ENCODE measurements at places on chromosomes 5 and 9.

GRCh38 chr5:143896966-143897365 lies 85.0 kb downstream of the HMHB1 start:
- DNase-seq: no peak

GRCh38 chr5:60076746-60077145 lies 183.2 kb upstream of the PDE4D start:
- no peak for DNase-seq

- DNase-seq: no peak
These were observed 140.1 kb downstream of the DOCK2 start for GRCh38 chr5:169777159-169777558.

DNA sequence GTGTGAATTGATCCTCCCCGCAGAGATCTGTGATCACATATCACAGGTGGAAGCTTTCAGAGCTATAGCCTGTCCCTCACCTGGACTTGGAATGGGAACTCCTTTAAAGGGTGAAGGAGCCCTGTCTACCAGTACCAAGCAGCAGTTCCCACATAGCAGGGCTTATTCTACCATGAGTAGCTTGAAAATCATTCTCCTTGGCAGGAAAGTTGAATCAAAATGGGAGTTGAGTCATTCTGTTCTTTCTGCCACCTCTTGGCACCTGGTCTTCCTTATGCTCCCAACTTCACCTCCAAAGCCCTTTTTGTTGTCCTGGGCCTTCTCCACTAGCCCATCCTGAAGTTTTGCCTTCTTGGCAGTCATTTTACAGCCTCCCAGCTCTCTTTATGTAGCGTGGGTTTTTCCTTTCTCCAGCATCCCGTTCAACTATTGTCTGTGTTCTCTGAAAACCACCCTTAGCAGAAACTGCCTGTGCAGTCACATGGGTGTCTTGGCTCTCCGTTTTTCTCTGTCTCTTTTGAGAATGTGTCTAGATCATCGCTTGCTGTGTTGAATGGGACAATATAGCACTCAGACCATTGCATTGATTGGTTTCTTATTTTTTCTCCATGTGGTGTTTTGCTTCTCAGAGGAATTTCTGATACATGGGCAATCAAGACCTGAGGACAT lies 222.2 kb downstream of the AOPEP start:
- no peak for DNase-seq

GRCh38 chr9:12695474-12695873 lies 2.3 kb downstream of the TYRP1 start:
- DNase-seq: no peak

GRCh38 chr5:179879690-179880010 lies 21.0 kb upstream of the MRNIP start:
- no peak for DNase-seq

GRCh38 chr9:114236391-114237138 lies 81.2 kb downstream of the COL27A1 start:
- no peak for DNase-seq

- DNase-seq: no peak
These were observed 137.8 kb downstream of the LPAR1 start for GRCh38 chr9:110900456-110900855.

- DNase-seq: no peak
These were observed 34.6 kb upstream of the WDR38 start for GRCh38 chr9:124818431-124819281.

DNA sequence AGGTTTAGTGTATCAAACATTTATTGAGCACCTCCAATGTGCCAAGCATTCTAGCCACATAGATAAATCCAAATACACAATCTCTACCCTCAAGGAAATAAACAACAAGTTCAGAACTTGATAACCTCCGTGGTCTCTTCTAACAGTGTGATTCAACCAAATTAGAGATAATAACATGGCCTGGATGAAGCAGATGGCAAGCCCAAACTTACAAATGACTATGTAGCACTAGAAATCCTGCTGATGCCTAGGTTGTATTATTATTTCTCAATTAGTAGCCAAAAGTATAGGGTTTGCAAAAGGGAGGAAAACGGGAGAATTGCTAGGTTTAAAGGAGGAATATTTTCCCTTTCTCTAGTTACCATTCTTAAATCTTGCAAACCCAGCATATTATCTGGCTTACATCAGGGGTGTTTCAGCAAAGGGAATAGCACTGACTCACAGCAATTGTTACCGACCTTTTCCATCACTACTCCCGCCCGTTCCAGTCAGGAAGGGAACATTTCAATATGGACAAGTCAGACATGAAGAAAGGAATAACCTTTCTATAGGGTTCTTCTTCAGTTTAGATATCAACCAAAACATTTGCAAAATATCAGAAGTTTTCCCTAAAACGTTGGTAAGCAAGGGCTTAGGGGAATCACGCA lies 2.3 kb downstream of the DPYSL3 start:
- no peak for DNase-seq

- DNase-seq: no peak
These were observed 165.4 kb upstream of the RAI14 start for GRCh38 chr5:34490506-34491250.

DNA sequence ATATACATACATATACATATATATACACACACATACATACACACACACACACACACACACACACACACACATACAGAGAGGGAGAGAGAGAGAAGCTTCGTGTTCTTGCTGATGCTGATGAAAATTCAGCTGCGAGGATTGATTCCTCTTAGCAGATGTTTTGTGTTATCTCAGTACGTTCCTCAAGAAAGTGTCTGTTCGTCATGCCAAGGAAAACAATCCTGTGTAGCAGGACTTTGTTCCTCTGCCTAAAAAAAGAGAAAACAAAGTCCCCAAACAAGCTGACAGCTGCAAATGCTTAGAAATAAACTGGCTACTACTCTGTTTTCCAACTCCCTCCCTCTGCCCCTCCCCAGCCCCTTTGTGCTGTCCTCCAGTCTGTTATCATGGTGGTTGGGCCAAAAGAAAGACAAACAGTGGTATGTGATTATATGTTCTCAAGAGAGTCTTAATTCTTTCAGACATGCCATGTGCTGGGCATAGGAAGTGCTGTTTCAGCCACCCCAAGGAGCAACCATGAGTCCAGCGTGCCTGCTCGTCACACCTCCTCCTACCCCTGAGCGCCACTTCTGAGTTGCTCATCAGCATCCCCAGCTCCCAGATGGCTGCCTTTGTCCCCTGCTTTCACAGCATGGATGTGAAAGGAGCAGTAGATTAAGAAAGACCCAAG lies 71.5 kb upstream of the EQTN start:
- no peak for DNase-seq

GRCh38 chr9:89065921-89066320 lies 74.7 kb downstream of the S1PR3 start:
- no peak for DNase-seq

DNA sequence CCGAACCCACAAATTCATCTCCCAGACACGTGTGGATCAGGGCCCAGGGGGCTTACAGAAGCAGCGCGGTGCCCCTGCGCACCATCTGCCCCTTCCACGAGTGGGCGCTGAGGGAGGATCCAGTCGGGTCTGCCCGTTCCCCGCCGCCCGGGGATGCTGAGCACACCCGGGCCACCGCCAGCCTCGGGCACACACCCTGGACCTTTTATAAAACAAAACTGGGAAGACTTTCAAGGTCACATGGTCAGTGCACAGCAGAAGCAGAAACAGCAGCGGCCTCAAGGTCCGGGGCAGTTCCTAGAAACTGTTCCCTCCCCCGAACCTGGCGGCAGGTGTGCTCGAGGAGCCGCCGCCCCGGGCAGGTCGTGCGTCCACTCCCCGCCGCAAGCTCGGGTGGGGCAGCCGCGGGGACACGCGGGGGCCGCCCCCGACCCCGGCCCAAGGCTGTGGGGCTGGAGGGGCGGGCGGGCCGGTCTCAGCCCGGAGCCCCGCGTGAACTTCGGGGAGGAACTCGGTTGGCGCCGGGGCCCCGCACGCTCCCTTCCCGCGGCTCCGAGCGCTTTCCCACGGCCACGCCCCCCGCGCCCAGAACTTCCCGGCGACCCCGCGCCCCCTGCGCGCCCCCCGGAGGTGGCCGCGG lies 633 bp upstream of the PPP1R26 start:
- no peak for DNase-seq

GRCh38 chr5:55509796-55510522 lies 24.8 kb downstream of the PLPP1 start:
- DNase-seq: no peak

- no peak for DNase-seq
These were observed 96.1 kb upstream of the SAP30L start for GRCh38 chr5:154349626-154350264.

GRCh38 chr5:6752782-6753181 lies 39.5 kb downstream of the TENT4A start:
- DNase-seq: no peak

DNA sequence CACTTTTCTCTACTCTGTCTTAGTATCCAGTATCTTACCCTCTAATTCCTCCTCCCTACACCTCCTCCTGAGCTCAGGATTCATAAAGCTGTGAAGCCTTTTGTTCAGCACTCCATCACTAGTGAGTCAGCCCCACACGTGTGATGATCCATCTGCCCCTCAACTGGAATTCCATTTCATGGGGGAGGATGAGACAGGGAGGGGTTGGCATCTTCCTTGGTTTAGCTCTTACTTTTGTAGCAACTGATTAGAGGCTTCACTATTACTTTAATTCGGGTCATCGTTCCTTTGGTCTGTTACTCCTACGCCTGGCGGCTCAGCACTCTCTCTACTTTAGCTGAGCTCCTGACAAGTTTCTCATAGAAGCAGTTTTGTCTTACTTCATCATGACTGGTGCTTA lies 11.8 kb downstream of the BTNL8 start:
- no peak for DNase-seq

DNA sequence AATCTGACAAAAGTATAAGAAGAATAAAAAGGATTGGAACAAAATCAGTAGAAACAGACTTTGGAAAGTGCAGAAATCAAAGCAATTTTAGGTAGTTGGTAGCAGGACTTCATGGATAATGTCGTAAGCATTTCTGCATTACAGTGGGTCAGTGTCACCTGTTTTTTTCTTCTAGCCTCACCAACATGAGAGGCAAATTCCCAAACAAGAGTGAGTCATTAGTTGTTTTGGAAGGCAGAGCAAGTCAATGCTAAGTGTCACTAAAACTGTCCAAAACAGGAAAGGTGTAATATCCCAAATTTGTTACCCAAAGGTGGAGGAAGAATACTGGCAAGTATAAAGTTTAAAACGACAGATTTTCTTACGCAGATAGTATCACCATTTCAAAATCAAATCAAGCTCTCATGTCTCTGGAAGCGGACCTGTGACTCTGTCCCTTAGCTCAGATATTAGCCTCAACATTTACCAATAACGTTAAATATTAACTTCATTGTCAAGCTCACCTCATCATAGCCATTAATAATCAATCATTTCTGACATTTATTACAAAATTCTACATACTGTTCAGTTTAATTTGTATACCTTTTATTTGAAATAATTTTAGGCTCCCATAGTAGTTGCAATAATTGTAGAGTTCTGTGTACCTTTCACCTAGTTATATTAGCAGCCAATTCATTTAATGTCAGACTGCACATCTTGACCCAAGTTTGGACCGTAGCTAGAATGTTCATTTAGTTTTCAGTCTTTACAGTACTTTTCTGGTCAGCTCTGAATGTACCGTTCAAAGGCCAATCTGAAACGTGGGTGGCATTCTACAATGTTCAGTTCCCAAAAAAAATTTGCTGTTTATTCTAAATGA lies 901.2 kb upstream of the COX7C start:
- DNase-seq: no peak

- DNase-seq: no peak
These were observed 74.2 kb downstream of the GADD45G start for GRCh38 chr9:89679016-89679415.

DNA sequence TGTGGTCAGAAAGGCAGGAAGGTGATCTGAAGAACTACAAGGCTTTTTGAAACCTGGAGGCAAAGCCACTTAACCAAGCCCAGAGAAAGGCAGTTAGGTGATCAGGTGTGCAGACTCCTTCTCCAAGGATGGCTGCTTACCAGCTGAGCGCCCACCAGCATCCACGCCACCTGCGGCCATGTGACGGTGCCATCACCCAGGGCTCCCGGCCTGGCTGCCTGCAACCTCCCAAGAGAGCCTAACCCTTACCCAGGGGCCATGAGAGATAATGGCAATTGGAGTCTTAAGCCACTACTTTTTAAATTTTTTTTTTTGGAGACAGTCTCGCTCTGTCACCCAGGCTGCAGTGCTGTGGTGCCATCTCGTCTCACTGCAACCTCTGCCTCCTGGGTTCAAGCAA lies 33.1 kb upstream of the PHYKPL start:
- DNase-seq: no peak

- DNase-seq: no peak
These were observed 49.0 kb upstream of the SARDH start for GRCh38 chr9:133786907-133787753.

DNA sequence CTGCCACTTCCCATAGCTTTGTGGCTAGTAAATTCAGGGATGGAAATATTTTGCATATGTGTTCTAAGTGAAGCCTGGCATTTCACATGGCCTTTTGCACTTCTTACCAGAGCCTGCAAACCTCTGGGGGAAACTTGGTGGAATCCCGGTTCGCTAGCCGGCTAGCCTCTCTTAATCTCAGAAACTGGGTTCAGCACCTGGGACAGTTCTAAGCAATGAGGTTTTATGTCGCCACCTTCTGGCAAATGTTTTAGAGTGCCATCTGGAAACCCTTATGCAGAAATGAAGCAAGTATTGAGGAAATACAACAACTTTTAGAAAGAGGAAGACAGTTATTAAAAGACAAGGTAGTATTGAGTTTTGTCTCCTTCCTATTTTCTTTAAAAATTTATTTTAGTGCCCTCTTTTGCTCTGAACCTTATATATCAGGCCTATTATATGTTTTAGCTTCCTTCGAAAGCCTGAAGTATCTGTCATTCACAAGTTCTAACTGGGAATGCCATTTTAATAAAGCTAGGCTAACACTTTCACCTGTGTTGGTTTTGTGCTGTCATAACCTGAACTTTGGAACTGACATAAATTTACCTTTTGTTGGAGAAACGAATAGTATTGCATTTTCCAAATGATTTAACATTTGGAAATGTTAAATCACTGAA lies 963 bp upstream of the HTR1A start:
- DNase-seq: no peak

DNA sequence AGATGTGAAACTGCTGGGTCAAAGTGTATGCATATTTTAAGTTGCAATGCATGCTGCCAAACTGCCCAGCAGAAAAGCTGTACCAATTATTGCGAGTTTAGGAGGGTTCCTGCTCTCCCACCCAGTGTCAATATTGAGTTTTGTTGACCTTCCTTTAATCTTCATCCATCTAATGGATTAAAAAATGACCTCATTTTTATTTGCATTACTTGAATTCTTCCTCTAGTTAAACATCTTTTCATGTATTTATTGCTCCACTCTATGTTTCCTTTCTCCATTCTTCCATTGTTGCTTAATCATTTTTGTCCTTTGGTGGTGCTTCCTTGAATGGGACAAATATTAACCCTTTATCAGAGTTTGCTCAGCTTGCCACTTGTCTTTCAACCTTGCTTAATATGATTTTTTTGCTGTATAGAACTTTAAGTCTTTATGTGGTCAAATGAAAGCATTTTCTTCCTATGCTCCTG lies 32.4 kb downstream of the TLE1 start:
- no peak for DNase-seq

DNA sequence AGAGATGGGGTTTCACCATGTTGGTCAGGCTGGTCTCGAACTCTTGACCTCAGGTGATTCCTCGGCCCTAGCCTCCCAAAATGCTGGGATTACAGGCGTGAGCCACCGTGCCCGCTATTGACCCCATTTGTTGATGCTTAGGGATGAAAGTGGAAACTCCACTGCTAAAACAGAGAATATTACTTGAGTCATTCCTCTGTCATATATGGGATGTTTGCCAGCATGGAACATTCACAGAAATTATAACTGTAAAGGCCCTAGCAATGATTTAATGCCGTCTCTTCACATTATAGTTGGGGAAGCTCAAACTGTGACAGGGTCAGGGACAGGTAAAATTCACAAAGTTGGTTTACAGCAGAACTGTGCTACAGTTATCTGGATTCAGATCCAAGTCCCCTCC lies 94.5 kb downstream of the TMC1 start:
- no peak for DNase-seq

- DNase-seq: no peak
These were observed 233.9 kb upstream of the ZNF608 start for GRCh38 chr5:124980163-124980941.

Data from activated CD8-positive, alpha-beta memory T cell treated with anti-CD3 and anti-CD28 coated beads for 1 hour (primary cell).